ENCODE measurements at places on chromosomes 13 and 19. TPM values are rescaled to one million over a fixed set of nuclear protein-coding genes. Genes with fewer than 3 reads are reported as not detected.

TLE2 gene
- total RNA-seq, result 66.5 TPM

- no peak for DNase-seq
Measured at GRCh38 chr13:19672990-19673389, 39.5 kb downstream of the MPHOSPH8 start.

- no peak for DNase-seq
Measured at GRCh38 chr19:44640518-44640917, 3.2 kb upstream of the PVR start.

DNA sequence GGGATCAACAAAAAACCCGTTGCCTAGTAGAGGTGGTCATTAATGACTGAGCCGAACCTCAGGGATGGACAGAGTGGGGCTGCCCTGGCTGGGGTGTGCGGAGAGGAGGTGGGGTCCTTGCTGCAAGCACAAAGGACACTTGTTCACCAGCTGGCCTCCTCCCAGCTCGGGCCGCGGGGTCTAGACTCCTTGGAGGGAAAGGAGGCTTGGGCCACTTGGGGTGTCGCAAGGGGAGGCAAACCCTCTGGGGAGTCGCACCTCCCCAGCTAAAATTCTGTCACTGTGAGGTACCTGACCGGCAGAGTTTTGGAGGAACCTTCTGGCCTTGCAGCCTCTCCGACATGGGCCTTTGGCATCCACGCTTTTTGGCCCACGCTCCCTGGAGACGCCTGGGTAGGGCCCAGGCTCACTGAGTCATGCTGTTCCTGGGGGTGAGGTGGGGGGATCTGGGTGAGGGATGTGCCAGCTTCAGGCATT is 8.2 kb downstream of the KLHL26 start:
- no peak for DNase-seq

- no peak for DNase-seq
Measured at GRCh38 chr19:35336166-35336955, 7.4 kb downstream of the CD22 start.

ATP8A2 gene
- 0.41 TPM for total RNA-seq
